ENCODE measurements at places on chromosomes 6 and 20.

DNA sequence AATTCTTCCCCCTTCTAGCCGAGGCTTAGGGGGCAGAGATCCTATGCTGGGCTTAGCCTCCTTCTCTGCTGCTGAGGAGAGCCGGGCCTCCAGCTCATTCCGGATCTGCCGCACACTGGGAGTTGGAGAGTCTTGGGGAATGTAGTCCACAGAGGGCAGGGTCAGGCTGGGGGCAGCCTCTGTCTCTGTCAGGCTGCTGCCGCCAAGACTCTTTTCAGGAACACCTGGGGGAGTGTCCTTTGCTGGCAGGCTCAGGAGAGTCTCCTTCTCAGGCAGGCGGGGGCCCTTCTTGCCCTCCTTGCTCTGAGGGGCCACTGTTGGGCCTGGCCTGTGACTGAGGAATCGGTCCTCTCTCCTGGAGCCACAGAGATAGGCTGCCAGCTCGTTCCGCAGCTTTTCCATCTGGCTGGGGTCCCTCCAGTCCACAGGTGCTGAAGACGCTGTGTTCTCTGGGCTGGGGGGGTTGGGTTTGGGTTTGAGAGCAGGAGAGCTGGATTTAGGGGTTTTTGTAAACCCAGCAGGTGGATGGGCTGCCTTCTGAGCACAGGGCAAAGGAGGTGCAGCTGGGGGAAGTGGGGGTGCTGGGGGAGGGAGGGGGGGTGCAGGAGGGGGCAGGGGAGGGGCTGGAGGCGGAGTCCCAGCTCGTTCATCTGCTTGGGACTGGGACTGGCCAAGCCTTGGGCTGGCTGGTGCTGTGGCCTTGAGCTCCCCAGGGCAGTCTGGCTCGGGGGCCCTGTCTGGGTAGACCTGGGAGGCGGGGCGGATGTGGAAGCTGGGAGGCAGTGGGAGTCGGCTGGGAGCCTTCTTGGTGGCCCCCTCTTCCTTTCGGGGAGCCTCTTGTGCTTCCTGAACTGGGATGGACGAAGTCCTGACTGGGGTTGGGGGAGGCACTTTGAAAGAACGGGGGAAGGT lies 36.1 kb downstream of the C6orf132 start:
- no peak for DNase-seq

DNA sequence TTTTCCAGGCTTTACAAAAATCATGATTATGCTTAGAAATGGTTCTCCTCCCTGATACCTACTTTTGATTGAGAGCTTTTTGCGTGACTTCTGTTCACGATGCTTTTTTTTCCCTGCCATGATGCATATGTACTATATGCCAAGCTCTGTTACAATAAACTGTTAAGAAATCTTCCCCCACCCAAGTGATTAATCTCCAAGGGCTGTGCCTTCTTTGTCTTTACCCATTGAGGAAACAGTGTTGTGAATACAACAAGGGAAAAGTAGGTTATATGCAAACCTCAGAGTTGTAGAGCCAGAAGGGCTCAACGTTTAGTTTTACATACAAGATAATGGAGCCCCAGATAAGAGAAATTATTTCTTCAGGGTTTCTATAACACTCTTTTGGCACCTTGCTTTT lies 34.1 kb upstream of the MYLK2 start:
- no peak for DNase-seq

DNA sequence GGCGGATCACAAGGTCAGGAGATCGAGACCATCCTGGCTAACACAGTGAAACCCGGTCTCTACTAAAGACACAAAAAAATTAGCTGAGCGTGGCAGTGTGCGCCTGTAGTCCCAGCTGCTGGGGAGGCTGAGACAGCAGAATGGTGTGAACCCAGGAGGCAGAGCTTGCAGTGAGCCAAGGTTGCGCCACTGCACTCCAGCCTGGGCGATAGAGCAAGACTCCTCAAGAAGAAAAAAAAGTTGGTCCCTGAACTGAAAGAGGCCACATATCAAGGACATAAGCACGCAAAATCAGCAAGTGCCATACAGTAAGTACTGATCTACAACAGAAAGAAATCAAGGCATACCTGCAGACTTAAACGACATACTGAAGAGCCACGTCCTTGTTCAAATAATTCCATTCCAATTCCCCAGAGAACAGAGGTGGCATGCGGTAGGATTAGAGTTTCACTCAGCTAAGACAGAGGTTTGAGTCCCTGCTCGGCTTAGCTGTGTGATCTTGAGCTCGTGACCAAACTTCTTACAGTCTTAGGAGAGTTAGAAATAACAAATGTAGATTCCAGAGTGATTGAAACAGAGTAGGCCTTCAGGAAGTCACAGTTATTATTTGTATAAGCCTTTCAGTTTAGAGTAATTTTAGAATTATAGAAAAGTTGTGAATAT lies 29.2 kb downstream of the B4GALT5 start:
- DNase-seq: no peak

GRCh38 chr6:87789198-87789899 lies 87.3 kb upstream of the AKIRIN2 start:
- DNase-seq: no peak

- DNase-seq: no peak
Observed at GRCh38 chr6:144234399-144234798, 50.7 kb upstream of the UTRN start.

- no peak for DNase-seq
Observed at GRCh38 chr6:89118931-89119330, 1.1 kb upstream of the SRSF12 start.

- no peak for DNase-seq
Observed at GRCh38 chr6:123810214-123810613, 6.5 kb downstream of the NKAIN2 start.

DNA sequence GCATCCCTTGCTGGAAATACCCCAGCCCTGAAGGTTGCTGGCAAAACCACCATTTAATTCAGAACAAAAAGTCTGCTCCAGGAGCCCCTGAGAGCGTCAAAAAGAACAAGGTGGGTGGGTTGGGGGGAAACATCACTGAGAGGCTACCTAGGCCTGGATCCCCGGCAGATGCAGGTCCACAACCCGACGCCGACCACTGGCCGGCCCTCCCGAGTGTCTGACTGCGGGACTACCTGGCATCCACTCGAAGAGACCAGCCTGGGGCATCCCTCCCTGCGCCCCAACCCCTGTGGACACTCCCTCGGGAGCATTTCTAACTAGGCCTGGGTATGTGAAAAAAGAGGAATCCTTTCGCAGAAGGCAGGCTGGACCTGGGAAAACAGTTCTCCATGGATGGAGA lies 47.2 kb downstream of the FAM209B start:
- DNase-seq: no peak

GRCh38 chr6:168318090-168318489 lies 1.5 kb downstream of the DACT2 start:
- DNase-seq: no peak
